Activated CD4-positive, alpha-beta T cell treated with anti-CD3 and anti-CD28 coated beads, Interleukin-2, amount 50 U/mL, for 16 hours (primary cell): ENCODE measurements at places on chromosomes 1 and 21.

- no peak for DNase-seq
Measured at GRCh38 chr1:234199476-234200127, 173.7 kb upstream of the COA6 start.

DNA sequence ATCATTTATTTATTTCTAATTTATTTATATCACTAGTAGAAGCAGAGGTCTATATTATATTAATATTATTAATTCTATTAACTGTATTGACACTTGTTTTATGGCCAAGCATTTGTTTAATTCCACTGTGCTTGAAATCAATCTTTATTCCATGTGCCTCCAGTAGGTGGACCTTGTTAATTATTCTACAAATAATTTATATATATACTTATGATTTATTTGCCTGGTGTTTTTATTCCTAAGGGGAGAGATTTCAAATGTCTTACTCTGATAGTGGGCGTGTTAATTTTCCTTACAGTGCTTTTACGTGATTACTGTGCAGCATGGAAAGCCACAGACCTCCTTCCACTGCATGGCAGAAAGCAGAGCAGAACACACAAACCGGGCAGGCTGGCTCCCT lies 17.5 kb upstream of the OR6N2 start:
- DNase-seq: no peak

DNA sequence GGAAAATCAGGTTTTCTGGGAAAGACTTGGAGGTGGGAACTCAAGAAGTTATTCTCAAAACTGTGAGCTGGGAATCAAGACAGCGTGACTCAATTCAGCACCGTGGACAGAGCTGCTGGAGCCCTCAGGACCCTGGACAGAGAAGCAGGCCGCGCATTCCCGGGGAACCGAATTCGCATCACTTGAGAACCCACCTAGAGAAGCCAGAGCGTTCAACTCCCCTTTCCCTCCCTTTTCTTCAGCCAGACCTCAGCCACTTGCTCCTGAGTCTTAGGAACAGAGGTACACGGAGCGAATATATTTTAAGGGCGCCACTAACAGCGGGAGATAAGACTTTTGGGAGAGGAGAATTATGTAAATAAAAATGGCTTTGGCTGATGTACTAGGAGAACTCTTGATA lies 2.0 kb upstream of the LIN28A start:
- DNase-seq: peak; percentile 47

DNA sequence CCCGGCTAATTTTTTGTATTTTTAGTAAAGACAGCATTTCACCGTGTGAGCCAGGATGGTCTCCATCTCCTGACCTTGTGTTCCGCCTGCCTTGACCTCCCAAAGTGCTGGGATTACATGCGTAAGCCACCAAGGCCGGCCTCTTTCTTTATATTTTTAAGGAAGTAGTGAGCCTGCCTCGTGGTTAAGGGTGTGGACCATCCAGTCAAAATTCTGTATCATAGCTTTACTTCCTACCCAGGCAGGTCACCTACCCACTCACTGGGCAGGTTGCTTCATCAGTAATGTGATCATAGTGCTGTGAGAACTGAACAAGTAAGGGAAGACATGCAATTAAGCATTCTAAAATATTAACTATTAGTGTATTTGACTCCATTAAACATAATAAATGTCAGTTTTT lies 8.1 kb upstream of the ACOT7 start:
- no peak for DNase-seq

GRCh38 chr1:47938520-47938919 lies 58.7 kb downstream of the TRABD2B start:
- no peak for DNase-seq

DNA sequence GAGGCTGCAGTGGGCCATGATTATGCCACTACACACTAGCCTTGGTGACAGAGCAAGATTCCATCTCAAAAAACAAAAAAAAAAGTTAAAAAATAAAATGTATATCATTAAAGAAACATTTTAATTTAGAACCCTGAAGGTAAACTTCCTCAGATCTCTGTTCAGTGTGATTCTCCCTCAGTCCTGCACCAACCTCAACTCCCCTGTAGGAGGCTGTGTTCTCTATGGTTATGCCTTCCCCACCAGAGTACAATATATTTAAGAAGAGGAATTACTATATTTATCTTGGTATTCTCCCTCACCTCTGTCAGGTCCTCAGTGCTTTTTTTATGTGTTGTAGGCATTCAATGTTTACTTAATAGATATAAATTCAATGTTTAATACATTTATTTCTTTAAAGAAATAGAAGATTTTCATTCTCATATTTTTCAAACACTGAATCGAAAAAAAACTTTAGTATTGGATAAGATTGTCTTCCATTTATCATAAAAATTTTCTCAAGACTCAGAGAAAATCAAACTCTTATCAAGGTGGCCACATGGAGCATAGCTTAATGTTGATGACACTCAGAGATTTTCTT lies 4.8 kb upstream of the LRRC8B start:
- peak; percentile 52 for DNase-seq

DNA sequence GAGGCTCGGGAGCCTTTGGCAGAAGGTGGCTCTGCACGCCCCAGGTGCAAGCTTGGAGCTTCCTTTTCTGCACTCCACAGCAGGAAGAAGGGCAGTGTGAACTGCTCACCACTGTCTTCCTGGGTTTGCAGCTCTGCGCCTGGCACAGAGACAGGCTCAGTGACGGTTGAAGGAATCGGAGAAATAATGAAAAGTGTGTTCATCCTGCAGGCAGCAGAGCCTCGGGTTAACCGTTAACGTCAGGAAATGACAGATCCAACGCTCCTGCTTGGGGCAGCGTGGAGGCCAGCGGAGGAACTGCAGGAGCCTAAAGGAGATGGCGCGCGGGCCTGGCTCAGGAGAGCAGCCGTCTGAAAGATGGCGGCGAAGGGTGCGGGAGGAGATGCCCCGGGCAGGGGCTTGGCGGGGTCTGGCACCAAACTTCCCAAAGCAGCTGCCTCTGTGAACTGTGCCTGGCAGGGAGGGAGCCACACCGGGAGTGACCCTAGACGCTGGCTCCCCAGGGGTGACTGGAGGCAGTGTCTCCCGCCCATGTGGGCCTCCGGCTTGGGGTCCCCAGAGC lies 10.9 kb upstream of the SAMD11 start:
- no peak for DNase-seq

DNA sequence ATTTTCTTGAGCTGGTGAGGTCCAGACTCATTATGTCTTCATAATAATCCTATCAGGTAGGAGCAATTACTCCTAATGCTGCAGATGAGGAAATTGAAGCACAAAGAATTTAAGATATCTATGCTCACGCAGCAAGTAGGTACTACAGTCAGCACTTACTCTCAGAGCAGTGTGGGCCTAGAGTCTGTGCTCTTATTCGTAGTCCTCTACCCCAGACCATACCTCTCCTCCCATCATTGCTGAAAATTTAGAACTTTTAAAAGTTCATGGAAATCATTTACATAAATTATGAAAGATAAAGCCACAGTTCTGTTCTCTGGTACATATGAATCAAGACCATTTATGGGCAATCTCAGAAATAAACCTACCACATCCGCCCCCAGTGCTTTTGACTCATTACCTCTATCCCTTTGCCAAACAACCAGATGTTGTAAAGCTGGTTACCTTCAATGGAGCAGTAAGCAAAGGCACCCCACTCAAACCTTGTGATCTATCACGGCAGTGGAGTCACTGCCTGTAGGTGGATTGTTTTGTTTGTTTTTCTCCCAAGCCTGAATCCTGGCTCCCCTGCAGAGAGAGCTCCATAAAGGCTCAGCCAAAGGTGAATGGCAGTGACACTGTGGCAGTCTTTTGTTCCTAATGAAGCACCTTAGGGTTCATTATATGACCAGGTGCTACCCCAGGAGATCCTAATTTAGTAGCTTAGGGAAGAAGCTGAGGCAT lies 20.9 kb upstream of the MAN1A2 start:
- no peak for DNase-seq

GRCh38 chr1:98910827-98911226 lies 93.8 kb downstream of the PLPPR5 start:
- no peak for DNase-seq

DNA sequence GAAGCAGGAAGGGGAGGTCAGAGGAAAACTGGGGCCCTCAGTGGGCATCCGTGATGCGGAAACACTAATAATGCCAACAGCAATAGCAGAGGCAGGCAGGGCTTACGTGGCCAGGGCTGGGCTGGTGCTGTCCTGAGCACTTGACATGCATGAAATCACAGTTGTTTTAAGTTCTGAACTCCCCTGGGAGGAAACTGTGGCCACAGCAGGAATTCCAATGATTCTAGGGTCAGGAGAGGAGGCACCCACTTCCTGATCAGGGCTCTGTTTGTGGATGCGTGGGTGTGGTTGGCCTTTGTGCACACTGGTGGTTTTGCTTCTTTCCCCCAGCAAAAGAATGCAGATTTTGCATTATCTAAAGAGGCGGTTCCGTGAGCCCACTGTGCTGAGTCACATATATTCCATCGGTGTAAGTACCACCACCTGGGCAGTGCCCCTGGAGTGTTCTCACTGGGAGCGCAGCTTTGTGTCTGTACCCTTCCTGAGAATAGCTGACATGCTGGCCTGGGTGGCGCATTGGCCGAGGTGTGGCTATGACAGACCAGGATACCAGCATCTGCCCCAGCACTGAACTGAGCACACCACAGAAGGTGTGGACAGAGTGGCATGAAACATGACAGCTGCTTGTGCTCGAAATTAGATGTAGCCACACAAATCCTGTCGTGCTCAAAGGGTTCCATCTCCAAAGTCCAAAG lies 71.0 kb downstream of the PDE9A start:
- no peak for DNase-seq

DNA sequence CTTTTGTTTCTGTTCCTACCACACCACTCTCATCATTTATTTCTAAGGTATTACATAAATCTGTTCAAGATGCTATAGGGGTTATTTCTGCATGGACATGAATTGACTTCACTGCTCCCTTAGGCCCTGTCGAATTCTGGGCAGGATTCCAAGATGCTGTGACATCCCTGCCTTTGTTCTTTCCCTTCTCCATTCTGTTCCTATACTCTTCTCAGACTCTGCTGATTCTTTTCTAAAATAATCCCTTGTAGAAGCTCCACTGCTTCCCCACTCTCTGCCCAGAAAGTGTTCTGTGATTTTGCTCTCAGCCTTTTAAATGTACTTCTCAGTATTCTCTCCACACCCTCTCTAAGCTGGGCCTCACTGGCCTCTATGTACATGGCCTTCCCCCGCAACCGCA lies 99.2 kb downstream of the PHTF1 start:
- DNase-seq: no peak

GRCh38 chr1:27569088-27569460 lies 34.9 kb downstream of the AHDC1 start:
- no peak for DNase-seq

DNA sequence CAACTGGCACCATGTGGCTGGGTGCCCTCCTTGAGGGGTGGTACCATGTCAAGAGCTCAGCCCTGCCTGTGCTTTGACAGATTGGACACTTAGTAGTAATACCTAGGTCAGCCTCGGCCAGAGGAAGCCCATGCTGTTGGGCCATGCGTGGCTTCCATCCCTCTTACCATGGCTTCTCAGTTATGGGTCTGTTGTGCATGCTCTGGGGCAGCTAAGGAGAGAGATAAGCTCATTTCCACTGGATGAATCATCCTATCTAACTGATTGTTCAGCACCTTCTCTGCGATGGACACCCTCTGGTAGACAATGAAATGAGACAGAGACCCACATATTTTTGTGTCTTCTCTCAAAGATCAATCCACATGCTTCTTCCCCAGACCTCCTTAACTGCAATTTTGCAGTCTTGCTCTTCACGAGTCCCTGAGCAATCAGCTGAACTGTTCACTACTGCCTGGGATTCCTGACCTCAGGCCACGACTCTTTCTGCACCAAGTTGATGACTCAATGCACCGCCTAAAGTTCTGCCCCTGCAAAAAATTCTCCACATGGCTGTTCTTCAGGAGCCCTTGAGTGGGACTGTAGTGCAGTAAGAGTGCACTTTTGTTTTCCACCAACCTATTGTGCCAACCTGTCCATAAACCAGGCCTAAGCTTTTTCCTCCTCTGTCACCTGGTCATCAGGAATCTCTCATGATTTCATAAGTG lies 6.9 kb upstream of the TRIM62 start:
- no peak for DNase-seq

GRCh38 chr1:51559064-51559500 lies 40.0 kb upstream of the EPS15 start:
- no peak for DNase-seq

GRCh38 chr1:183124259-183124658 lies 61.8 kb upstream of the LAMC2 start:
- DNase-seq: no peak

GRCh38 chr1:168964478-168964877 lies 142.0 kb upstream of the ATP1B1 start:
- DNase-seq: no peak

DNA sequence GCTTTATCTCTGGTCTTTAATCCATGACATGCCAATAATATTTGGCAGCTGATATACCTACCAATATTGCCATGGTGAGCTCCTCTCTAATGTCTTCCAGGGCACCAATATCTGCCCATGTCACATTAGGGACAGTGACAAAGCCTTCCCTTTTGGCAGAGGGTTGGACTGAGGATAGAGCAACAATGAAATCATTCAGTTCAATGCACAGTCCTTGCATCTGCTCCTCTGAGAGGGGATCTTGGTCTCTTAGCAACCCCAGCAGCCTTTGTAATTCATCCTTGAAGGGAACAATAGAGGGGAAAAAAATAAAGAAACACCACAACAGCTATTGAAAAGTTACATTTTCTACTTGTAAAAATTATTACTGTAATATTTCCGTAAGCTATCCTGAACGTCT lies 42.3 kb downstream of the NVL start:
- no peak for DNase-seq

- DNase-seq: no peak
Measured at GRCh38 chr1:181918880-181919525, 142.5 kb downstream of the ZNF648 start.

DNA sequence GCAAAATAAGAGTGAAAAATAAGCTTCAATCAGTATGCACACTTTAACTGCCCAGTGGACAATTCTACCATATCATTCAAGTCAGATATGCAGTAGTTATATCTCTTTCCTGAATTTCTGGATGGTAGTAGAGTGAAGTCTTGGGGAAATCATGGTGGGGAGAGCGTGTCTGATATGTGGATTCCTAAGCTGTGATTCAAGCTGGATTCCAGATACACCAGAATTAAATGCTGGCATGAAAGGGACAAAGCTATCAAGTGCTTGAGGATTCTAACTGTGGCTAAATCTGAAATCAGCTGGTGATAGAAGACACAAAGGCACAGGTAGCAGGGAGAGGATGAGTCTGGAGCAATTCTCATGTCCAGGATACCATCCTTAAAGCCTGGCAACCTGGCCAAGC lies 323.5 kb downstream of the DUSP10 start:
- DNase-seq: no peak

GRCh38 chr1:9051379-9051778 lies 18.1 kb downstream of the SLC2A5 start:
- DNase-seq: no peak

- DNase-seq: no peak
Measured at GRCh38 chr1:178143730-178144690, 50.1 kb downstream of the RASAL2 start.

DNA sequence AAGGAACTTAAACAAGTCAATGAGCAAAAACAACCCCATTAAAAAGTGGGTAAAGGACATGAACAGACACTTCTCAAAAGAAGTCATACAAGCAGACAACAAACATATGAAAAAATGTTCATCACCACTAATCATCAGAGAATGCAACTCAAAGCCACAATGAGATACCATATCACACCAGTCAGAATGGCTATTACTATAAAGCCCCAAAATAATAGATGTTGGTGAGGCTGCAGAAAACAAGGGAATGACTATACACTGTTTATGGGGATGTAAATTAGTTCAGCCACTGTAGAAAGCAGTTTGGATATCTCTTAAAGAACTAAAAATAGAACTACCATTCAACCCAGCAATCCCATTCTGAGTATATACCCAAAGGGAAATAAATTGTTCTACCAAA lies 51.2 kb downstream of the MRPL39 start:
- DNase-seq: peak; percentile 54

GRCh38 chr1:117590273-117590925 lies 15.4 kb upstream of the TENT5C start:
- no peak for DNase-seq
